SJCRH30 (cell line): ENCODE measurements at places on chromosomes 1 and 21.
A peak's percentile ranks its signal among the peaks of the same experiment; 100 is the strongest.

- no peak for DNase-seq
- H3K4me1 ChIP-seq, result no peaks in the 10 kb centered on the region
- no peaks in the 10 kb centered on the region for H3K36me3 ChIP-seq
- no peak overlapping the region for H3K27ac ChIP-seq
These were observed 33.3 kb downstream of the COQ8A start for GRCh38 chr1:226973371-226973897.

DNA sequence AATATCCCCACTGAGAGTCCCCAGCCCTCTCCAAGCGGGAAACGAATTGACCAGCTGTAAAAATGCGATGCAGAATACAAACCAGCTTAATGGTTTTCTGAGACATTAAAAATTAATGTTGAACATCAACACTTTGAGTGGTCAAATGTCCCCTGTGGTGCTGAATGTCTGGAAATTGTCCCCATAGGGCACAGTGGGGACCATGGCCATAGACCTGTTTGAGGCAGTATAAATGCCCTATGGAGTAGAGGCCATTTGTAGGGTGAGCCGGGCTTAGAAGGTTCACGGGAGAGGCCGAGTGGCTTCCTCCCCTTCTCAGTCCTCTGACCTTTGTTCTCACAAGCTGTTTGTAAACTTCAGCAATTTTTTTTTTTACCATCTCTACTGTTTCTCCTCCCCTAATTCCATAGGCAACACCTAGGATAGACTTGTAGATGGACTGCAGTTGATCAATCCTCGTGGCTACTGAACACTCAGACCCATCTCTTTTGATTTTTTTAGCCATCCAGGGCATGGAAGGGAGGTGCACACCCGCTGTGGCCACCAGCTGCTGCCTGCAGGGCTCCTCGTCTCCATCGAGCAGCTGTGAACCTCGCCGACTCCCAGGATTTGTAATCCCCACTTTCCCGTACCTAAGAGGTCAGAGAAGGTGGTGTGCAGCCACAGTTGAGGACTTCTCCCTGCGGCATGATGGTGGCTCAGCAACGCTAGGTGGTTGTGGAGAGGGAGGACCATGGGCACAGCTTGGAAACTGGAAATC is 41.0 kb downstream of the KAZN start:
- H3K27me3 ChIP-seq, result no peaks in the 10 kb centered on the region
- H3K36me3 ChIP-seq, result no peaks in the 10 kb centered on the region
- H3K4me3 ChIP-seq, result no peak overlapping the region
- no peak overlapping the region for H3K27ac ChIP-seq

- DNase-seq, result peak; percentile 80
- no peaks in the 10 kb centered on the region for H3K36me3 ChIP-seq
- no peak overlapping the region for H3K27ac ChIP-seq
- H3K4me3 ChIP-seq, result no peak overlapping the region
- H3K4me1 ChIP-seq, result peaks cover 33% of the 10 kb centered on the region
These were observed 3.4 kb downstream of the LACTBL1 start for GRCh38 chr1:22969304-22969709.

GRCh38 chr1:50208315-50208714 is 99.6 kb downstream of the ELAVL4 start:
- no peaks in the 10 kb centered on the region for H3K36me3 ChIP-seq
- DNase-seq, result no peak
- peaks cover 8% of the 10 kb centered on the region; the same call in 1 of the 2 replicates for H3K27me3 ChIP-seq
- H3K4me1 ChIP-seq, result no peaks in the 10 kb centered on the region
- no peak overlapping the region for H3K27ac ChIP-seq

- no peaks in the 10 kb centered on the region for H3K27me3 ChIP-seq
- no peak overlapping the region for H3K27ac ChIP-seq
- no peaks in the 10 kb centered on the region for H3K4me1 ChIP-seq
These were observed 480 bp downstream of the CADM3 start for GRCh38 chr1:159171688-159172501.
